ENCODE measurements at places on chromosomes 2 and 18.

GRCh38 chr2:224723586-224724217 is 7.5 kb upstream of the CCDC195 start:
- DNase-seq, result no peak

DNA sequence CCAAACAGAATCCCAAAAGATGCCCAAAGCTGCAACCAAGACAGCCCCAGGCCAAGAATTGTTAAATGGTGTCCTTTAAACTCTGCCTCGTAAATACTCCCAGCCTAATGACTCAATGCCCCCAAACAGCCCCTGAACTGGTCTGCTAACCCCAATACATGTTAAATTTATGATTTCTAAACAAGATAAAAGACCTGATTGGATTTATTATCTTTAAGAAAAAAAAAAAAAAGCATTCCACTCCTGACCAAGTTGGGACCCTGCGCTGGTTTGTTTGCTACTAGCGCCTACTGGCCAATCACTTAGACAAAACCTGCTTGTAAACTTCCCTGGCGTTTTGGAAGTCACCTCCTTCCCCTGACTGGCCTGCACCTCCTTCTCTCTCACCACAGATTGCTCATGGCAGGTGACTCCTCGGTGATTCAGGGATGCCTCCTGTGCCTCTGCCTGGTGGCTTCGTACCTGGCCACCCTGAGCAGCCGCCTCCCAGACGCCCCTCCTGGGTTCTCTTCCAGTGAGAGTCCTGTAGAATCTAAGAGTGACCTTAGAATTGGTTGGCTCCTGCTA is 121.3 kb downstream of the BCL11A start:
- no peak for DNase-seq

GRCh38 chr18:63346031-63346430 is 21.0 kb downstream of the KDSR start:
- no peak for DNase-seq

- DNase-seq, result no peak
Observed at GRCh38 chr2:233968556-233968955, 51.4 kb downstream of the TRPM8 start.

DNA sequence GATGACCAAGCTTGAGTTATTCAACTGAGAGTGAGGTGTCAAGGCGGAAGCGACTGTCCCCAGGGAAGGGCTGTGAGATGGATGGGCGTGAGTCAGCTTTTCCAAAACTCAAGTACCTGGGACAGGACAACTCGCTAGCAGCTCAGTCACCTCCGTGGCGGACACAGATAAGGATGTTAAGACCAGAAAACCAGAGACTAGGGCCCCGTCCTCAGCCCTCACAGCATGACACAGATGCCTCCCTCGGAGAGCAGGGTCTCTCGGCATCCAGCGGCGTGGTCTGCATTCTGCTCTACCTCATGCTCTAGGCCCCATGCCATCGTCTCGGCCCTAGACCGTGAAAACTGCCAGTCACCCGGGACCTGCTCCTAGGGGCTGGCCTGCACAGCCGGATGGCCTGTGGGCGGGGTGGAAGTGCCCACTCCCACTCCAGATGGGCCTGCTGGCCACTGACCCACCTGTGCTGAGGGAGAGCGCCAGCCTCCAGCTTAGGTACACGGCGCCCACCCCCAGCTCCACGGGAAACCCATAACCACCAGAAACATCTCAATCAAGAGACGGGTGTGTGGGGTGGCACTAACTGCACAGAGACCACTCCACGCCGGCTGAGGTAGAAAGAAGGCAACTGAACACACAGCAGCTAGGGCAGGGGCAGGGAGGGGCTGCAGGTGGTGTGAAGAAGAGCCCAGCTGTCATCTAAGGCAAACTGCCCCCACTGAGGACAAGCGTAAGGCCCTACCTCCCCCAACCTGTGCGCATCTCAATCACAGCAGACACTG is 39.8 kb downstream of the ANO7 start:
- no peak for DNase-seq

DNA sequence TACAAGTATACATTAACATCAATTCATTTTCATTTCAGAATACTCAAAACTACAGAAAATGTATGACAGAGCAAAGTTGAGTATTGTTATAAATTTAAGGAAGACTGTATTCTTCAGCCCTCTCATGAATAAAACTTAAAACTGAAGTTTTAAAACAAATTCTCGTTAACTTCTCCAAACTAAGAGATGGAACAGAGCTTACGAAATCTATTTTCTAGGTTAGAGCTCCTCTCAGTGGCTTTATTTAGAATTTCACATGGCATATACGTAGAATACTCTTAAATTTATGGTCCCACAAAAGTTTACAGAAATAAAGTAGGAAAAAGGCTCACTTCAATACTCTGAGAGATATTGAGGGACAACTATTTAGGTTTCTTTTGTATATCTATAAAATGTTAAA is 612.1 kb downstream of the KCNJ3 start:
- DNase-seq, result no peak

GRCh38 chr2:234388591-234388990 is 108.3 kb downstream of the ARL4C start:
- DNase-seq, result no peak

DNA sequence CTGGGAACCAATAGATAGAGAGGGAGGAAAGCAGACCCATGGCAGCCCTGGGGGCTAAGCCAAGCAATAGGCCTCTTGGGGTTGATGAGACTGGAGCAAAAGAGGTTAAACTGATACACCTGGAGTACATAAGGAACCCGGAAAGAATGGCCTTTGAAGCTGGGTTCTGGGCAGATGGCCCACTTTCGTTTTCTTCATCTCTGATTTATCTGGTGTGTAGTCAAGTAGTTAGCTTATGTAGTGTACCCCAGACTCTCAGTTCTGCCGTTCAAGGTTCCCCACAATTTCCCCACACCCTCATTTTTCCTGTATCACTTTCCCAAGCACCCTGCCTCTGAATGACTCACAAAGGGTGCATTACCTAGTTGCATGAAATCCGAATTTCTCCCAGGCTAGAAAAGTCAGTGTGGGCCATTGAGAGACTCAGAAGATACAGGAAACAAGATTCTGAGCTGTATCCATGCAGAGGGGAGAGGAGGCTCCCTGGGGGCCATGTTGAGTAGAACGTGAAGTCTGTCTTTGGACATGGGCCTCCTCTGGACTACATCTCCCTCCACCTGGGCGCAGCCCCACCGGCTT is 235.0 kb downstream of the LOXHD1 start:
- DNase-seq, result no peak

DNA sequence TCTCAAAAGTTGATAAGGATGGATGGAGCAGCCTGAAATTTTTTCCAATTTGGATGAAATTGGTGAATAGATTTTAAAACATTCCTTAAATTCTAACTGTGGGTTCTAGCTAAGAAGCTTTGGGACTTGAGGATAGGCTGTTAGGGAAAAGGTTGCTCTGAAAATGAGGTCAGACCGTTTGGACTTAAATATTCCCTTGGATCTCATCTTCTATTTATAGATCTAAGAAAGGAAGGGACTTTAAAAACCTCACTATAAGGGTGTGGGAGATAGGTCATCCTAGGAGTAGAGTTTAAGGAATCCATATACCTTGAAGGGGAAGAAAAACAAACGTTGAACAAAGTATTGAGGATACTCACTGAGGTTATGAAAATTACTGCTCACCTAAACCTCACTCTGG is 17.4 kb upstream of the SNORC start:
- no peak for DNase-seq

- no peak for DNase-seq
Observed at GRCh38 chr18:77520767-77521166, 271.1 kb downstream of the GALR1 start.

- no peak for DNase-seq
Observed at GRCh38 chr18:32478317-32478716, 7.6 kb upstream of the GAREM1 start.

GRCh38 chr2:27212626-27213471 is 781 bp upstream of the SLC5A6 start:
- no peak for DNase-seq

GRCh38 chr2:86023366-86023712 is 82.3 kb downstream of the POLR1A start:
- DNase-seq, result no peak

DNA sequence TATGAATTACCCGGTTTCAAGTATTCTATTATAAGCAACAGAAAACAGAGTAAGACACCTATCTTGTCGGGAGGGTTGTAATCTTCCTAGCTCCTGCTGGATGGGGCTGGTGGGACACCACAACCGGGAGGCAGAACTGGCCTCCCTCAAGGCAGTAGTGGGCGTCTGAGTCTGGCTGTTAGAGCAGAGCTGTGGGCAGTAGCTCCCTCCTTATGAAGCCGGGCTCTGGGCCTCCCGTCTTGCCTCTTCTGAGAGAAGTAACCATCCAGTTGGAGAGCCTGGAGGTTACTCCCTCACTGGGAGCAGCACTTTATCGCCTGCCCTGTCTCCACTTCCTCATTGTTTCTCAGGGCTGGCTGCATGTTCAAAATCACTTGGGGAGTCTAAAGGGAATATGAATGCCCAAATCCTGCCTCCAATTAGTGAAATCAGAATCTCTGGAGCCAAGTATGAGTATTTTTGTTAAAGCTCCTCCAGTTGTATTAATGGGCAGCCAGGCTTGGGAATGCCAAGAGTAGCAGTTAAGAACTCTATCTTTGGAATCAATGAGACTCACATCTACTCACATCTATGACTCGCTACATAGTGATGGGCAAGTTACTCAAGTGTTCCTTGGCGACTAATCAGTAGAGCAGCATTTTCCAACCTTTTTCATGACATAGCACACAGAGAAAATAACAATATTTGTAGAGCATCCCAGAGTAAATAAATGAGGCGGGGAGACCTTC is 27.3 kb upstream of the NRP2 start:
- no peak for DNase-seq

- no peak for DNase-seq
Observed at GRCh38 chr2:26410764-26411243, 9.1 kb downstream of the DRC1 start.

DNA sequence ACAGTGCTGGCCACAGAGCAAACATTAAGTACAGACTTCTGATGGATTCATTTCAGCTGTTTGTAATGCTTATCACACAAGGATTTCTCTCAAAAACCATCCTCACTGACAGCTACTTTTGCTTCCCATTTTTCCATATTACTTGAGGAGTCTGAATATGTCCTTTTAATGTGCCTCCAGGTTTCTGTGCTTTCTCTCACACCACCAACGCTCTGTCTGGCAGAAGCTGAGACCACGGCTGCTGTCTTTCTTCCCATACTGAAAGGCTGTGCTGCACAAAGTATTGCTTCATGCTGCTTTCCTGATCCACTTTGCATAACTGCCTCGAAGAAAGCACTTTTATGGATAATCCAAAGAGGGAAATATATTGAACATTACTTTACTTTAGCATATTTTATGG is 312.1 kb upstream of the ZEB2 start:
- DNase-seq, result no peak

GRCh38 chr18:2529154-2529553 is 42.2 kb downstream of the METTL4 start:
- DNase-seq, result no peak

DNA sequence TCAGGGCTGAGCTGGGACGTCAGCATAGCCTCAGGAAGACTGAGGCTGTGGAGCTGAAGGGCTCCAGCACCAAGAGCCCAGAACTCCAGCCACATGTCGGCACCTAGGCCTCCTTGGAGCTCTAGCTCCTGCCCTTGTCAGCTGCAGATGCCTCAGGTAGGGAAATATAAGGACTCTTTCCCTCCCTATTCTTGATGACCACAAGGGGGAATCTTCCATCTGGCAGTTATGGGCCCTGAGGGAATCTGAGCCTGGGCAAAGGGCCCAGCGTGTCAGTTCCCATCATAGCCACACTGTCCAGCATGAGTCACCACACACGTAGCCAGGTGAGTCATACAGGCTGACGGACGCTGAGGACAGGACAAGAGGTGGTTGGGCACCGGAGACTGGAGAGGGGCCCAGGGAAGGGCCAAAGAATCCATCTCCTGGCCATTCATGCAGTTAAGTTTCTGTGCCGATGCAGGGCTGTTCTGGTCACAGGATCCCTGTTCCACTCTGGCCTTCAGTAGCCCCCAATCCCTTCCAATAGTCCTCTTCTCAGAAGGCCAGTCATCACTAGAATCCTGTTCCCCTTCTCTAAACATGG is 1.8 kb downstream of the MPV17 start:
- DNase-seq, result no peak

DNA sequence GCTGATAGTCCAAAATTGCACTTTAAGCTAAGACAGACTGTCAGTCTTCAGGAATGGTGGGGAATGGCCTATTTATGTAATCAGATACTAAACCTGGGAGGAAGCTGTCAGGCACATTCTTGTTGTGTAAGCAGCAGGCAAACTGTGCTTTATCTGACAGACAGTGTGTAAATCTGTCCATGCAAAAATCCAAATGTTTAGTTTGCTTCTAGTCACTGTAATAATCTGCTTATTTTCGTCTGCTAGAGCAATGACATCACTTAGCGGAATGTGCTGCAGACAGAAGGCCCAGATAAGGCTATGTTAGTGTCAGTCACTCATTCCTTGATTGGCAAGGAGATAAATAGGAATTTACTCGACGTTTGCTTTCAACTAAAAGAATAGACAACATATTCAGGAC is 263.5 kb downstream of the ZNF407 start:
- DNase-seq, result no peak

All from stimulated activated CD4-positive, alpha-beta T cell treated with anti-CD3 and anti-CD28 coated beads, Interleukin-1b, Interleukin-23, amount 100 ng/mL, for 24 hours (primary cell).